Thoracic aorta (tissue), 2 donors: ENCODE measurements at places on chromosomes 7 and 10. TPM values are rescaled to one million over a fixed set of nuclear protein-coding genes. Genes with fewer than 3 reads are reported as not detected.

- DNase-seq, result no peak
Measured at GRCh38 chr10:21427804-21428481, 97.5 kb downstream of the SKIDA1 start.

GRCh38 chr10:90939116-90939515 lies 18.2 kb upstream of the ANKRD1 start:
- DNase-seq, result no peak

- no peak for DNase-seq
Measured at GRCh38 chr7:116920359-116920758, 32.9 kb upstream of the ST7 start.

Gene TRIM4
- total RNA-seq, result 42.5 TPM

Gene SPDYE5
- not detected for total RNA-seq
